ENCODE measurements at places on chromosomes 16 and 17.

DNA sequence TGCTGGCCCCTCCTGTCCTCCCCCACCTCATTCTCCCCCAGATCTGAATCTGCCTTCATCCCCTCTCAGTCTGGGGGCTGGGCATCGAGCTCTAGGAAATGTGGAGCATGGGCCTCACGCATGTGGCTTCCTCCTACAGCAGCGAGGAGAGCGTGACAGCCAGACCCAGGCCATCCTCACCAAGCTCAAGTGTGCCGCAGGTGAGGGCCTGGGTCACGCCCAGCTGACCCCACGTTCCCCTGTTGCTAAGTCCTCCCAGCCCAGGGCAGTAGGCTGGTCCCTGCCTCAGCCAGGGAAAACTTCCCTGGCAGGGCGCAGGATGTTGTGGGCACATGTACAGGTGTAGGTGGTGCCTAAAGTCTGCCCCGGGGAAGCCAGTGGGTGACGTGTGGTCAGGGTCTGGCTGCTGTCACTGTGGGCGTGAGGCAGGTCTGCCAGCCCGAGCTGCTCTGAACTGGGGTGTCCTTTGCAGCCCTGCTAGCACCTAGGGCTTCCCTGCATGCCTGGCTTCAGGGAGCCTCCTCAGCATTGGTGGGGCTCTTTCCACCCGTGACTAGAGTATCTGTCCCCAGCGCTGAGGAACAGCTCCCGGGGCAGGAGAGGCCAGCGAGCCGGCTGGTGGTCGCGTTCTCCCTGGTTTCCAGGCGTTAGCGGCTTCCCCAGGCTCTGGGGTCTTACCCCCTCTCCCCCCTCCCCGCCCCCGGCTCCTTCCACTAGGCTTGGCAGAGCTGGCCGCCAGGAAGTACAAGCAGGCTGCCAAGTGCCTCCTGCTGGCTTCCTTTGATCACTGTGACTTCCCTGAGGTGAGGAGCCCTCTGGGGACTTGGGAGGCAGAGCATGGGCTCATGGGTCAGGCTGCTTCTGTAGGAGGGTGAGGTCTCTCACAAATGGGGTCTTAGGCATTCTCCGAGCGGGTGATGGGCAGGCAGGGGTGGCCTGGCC lies 3.6 kb downstream of the GPS1 start:
- DNase-seq: no peak

DNA sequence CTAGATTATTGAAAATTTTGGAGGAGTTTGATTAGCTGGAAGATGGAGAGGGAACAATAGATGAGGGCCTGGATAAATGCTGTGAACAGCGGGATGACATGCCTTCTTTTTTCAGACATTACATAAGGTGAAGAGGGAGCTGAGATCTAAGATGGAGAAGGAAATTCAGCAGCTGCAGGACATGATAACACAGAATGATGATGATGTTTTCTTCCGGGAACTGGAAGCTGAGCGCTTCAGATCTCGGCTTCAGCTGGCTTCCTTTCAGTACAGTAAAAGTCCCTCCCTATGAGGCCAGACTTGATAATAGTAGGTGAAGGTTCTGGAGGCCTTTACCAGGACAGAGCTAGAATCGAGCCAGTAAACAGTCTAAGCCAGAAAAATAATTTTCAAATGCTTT lies 30.7 kb downstream of the CEP95 start:
- no peak for DNase-seq

GRCh38 chr17:38457577-38458371 lies 29.5 kb downstream of the ARHGAP23 start:
- DNase-seq: no peak

- DNase-seq: no peak
Measured at GRCh38 chr16:50616883-50617645, 64.0 kb downstream of the SNX20 start.

DNA sequence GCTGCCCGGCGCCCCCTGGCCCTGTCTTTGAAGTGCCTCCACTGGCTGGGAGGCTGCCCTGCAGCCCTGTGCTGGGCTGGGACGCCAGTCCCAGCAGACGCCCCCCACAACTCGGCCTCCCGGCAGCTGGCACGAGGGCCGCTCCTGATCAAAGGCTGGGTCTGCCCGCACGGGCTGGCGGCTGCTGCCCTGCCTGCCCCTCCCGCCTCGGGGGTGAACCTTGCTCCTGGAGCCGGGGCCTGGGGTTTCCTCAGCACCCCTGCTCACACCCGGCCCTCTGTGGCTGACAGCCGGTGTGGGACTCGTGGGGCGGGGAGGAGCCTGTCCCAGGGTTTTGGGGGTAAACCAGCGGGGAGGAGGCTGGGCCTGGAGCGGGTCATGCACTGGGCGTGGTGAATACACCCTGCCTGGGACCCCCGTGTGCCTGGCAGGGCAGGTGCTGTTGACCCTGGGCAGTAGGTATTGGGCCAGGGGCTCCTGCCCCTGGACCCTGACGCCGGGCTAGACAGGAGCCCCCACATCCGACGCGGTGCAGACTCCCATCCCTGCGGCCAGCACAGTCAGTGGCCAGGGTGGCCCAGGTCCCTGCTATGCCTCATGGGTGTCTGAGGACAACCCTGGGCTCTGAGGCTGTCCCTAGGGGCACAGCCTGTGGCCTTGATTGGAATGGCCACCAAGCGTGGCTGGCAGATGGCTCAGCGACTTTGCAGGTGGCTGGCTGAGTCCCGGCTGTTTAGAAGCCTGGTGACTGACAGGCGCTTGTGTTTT lies 21.7 kb downstream of the CENPX start:
- no peak for DNase-seq

GRCh38 chr16:75457485-75458021 lies 6.9 kb downstream of the TMEM170A start:
- DNase-seq: no peak

DNA sequence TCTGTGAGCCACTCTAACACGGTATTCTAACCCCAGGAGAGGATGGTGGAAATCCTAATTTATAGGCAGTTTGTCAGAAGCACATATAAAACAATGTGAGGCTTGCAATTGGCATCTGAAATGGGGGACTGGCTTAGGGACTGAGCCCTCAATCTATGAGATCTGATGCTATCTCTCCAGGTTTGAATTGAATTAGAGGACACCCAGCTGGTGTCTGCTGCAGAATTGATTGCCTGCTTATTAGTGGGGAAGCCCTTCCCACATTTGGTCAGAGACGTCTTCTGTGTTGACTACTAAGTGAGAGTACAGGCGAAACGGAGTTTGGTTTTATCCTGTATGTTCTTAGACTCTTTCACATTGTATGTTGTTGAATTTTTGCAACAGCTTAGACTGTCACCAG lies 13.6 kb upstream of the TMIGD1 start:
- DNase-seq: no peak

- DNase-seq: peak; percentile 37
Measured at GRCh38 chr17:1532836-1533602, 16.6 kb upstream of the INPP5K start.

DNA sequence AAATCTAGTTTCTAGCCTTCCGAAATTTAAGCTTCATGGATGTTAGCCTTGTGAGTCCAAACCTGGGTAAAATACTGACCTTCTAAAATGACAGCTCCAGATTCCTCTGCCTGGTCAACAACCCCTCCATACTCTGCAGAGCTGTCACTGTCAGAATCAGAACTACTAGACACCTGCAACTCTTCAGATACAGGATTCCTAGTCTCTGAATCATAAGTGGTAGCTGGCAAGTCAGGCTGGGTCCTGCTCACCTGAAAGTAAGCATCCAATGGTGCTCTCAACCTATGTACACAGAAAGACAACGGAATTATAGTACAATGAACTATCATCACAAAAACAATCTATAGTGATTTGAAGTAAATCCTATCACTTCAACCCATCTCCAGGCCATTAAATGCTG lies 14.8 kb downstream of the RFWD3 start:
- no peak for DNase-seq

- DNase-seq: no peak
Measured at GRCh38 chr16:31143694-31144148, 6.1 kb downstream of the PRSS36 start.

GRCh38 chr17:42969001-42969581 lies 4.8 kb upstream of the AARSD1 start:
- no peak for DNase-seq

DNA sequence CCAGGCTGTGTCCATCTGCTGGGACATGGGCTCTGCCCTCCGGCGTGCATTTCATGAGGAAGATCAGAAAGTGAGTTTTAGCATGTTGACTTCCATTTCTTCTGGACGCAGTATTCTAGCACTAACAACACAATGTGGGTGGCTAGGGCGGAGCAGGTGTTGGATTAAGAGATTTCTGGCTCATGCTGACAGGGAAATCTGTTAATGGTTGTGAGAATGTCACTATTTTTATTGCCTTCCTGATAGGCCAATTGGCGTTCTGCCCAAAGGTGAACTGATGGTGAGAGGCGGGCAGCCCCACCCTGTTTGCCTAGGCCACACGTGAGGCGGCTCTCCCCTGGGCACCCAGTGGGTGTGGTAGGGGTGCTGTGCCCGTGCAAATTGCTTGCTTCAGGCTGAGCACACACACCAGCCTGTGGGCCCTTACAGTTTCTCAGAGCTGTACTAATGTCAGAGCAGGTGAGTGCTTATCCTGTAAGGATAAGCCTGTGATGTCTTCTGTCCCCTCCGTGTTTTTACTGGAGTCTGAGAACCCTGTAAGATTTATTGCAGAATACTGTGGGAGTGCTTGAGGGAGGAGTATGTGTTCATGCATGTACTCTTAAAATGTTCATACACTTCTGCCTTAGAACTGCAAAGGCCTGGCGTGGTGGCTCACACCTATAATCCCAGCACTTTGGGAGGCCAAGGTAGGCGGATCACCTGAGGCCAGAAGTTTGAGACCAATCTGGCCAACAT lies 30.9 kb downstream of the PGS1 start:
- no peak for DNase-seq

DNA sequence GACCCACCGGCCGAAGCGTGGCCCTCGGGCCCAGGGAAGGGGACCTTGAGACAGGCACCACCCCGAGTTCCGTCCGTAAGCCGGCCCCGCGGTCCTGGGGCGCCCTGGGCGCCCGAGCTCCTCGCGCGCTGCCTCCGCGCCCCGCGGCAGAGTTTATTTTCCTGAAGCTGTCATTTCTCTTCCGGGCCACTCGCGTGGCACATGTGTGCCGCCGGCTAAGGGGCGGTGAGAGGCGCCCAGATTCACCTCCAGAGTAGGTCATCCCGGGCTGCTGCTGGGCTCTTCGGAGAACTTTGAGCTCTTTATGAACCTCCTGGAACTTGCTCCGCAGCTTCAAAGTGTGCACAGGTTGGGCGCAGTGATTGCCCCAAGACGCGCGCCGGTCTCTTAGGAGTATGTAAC lies 489 bp downstream of the ZC3H18 start:
- DNase-seq: peak; percentile 53

GRCh38 chr17:75927286-75927922 lies 13.4 kb downstream of the FBF1 start:
- no peak for DNase-seq

- DNase-seq: no peak
Measured at GRCh38 chr16:61823326-61823725, 212.9 kb downstream of the CDH8 start.

DNA sequence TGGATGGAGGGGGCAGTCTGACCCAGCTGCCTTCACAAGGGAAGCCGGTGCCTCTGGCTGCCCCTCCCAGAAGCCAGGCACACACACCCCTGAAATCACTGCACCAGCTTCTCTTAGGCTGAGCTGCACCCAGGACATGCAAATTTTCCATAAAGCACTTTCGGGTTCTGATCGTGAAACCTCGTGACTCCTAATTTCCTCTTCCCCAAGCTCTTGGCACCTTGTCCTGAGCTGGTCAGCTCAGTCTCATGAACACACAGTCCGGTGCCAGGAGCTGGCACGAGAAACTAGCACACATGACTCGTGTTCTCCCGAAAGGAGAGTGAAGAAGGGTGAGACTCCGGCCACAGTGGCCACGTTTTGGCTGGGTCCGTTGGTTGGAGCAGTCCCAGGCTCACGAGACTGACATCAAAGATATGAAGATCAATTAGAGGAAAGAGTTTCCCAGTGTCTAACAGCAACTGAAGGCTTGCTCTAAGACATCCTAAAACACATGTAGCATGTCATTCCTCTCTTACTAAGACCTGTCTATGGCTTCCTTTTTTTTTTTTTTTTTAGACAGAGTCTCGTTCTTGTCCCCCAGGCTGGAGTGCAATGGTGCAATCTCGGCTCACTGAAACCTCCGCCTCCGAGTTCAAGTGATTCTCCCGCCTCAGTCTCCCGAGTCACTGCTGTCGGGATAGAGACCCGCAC lies 9.2 kb upstream of the ABR start:
- no peak for DNase-seq

DNA sequence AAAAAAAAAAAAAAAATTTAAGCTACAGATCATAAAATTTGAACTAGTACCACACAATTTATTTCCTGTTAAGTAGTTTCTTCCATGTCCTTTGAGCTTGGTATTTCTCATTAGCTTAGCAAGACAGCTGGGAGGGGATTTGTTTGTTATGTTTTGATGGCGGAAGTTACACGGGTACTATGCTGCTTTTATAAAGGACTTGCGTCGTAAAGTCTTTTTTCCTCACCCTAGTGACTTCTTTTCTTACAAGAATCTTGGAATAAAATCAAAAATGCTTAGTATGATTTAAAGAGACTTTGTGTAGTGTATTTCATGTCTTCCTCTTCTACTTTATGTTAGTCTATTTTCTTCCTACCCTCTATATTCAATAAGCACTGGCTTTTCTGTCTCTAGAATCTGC lies 89.1 kb downstream of the NLK start:
- DNase-seq: no peak

DNA sequence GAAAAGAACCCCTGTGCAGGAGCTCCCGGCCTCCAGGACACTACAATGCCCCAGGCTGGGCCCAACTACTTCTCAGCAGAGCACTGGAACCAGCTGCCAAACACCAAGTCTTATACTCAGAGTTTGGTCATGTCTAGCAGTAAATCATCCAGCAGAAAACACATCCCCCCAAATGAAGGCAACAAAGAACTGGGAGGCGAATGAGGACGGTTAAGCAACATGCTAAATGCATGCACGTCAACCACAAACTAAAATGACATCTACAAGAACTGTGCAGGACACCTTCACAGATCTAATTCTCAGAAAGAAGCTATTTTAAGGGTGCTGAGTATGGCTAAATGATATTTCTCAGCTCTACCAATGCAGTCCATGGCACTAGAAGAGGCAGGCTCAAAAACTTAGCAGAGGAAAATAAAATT lies 7.6 kb upstream of the IRX5 start:
- no peak for DNase-seq

DNA sequence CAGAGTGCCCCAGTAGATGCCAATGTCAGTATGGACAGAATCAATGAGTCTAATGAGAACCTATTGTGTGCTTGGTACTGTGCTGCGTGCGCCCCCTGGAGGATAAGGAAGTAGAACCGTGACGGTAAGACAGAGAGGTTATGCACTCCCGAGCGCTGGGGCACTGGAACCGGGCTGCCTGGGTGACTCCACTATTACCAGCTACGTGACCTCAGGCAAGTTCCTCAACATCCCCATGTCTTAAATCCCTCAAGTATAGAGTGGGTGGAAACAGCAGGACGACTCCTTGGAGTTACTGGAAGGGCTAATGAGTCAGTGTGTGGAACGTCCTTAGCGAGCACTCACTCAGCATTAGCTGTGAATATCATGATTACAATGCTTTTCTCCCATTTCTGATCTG lies 16.2 kb downstream of the CHST4 start:
- peak; percentile 56 for DNase-seq

GRCh38 chr17:1469231-1469852 lies 13.3 kb upstream of the CRK start:
- DNase-seq: no peak

- DNase-seq: no peak
Measured at GRCh38 chr16:69937465-69937951, 13.6 kb upstream of the CLEC18A start.

Measured in activated naive CD4-positive, alpha-beta T cell treated with Interleukin-2 at 50 U/mL for 16 hours (primary cell).